ENCODE measurements at places on chromosomes 11 and 22.

- DNase-seq = no peak
Measured at GRCh38 chr11:110866081-110866480, 153.8 kb upstream of the ARHGAP20 start.

- DNase-seq = no peak
Measured at GRCh38 chr11:79809487-79809886, 368.7 kb upstream of the TENM4 start.

DNA sequence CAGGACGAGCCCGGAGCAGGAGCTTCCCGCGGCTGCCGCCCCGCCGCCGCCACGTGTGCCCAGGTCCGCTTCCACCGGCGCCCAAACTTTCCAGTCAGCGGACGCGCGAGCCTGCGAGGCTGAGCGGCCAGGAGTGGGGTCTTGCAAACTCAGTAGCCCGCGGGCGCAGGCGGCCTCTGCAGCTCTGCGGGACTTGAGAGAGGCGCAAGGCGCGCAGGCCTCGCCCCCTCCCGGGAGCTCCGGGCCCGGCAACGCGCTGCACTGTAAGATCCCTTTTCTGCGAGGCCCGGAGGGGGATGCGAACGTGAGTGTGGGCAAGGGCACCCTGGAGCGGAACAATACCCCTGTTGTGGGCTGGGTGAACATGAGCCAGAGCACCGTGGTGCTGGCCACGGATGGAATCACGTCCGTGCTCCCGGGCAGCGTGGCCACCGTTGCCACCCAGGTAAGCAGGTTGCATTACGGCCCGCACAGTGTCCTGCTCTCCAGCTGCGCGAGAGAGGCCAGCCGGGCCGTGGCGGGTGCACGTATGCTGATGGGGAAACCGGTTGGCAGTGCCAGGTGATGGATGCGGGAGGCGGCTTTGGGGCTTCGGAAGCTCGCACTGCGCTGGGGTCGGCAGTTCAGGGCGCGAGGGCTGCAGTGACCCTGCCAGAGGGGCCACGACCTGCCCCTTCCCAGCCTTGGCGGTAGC lies 2.0 kb downstream of the SLC6A5 start:
- no peak for DNase-seq

DNA sequence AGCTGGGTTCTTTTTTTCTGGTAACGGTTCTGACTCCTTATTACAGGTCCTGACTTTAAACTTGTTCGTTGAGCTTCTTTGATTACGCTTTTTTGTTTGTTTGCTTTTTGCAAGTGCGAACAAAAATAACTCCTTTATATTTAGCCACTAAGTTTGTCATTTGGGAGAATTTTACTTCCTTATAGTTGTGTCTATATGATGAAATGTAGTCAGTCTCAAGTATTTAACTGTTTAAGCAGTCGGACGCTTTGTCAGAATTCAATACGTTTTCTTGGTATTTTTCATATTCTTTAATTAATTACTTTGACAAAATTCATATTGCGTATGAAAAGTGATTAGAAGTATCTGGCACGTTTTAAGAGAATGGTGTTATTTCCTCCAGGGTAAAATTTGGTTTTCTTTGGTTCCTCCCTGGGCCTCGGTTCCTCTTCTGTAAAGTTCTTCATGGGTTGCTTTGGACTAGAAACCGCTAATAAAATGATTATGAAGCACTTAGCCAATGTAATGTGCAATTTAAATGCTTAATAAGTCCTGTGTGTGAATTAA lies 1.3 kb downstream of the CBL start:
- DNase-seq = no peak

GRCh38 chr11:75159151-75159953 lies 8.4 kb downstream of the SLCO2B1 start:
- DNase-seq = no peak

DNA sequence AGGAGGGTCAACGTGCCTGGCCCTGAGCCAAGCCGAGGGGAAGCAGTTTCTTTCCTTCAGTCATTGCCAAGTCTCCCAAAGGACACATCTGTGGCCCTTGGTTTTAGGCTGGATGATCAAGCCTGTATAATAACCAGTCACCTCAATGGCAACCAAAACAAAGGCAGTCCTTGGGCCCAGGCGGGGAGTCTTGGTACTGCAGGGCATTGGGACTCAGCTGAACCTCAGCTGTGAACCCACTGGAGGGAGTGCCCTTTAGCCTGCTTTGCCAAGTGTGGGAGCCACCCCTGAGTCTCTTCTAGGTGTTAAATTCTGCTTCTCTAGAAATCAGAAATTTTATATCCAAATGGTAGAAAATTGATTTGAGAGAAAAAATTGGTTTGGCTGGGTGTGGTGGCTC lies 36.9 kb downstream of the CPT1A start:
- no peak for DNase-seq

- DNase-seq = no peak
Measured at GRCh38 chr22:35540595-35541253, at the start of gene RASD2. RASD2 (plus strand) TSS chr22:35540831; CDS start chr22:35546810, 5,979 bp downstream.

GRCh38 chr11:44260081-44260480 lies 49.9 kb downstream of the ALX4 start:
- DNase-seq = no peak

DNA sequence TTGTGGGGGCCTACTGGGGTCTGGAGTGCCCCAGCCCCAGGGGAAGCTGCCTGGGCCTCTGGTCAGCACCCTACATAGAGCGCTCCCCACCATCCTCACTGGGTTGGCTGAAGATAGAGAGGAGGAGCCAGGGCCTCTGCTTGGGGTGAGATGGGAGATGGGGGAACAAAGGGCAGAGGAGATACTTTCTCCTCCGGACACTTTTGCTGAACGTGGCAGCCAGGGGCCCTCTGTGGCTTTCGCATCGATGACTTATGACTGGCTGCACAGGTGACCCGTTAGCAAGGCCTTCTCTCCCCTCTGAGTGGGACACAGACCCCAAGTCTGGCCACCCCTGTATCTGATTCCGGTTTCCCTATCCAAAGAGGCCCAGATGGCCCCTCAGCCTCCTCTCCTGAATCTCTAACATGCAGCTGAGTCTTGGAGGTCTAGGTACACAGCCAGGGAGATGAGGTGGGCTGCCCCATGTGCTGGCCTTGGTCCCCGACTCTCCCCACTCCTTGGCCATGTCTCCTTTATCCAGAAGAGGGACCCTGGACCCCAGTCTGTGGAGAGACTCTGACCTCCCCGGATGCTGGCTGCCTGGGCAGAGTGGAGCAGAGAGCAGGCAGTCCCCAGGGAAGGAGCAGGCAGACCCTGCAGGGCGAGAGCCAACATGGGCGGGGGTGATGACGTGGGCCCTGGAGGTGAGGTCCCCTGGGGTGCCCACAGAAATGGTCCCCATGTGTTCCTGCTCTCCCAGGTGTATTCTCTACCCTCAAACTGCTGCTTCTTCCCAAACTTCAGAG lies 59.3 kb upstream of the NECTIN1 start:
- DNase-seq = no peak
